ENCODE measurements at places on chromosomes 4 and X.
A peak's percentile ranks its signal among the peaks of the same experiment; 100 is the strongest.

DNA sequence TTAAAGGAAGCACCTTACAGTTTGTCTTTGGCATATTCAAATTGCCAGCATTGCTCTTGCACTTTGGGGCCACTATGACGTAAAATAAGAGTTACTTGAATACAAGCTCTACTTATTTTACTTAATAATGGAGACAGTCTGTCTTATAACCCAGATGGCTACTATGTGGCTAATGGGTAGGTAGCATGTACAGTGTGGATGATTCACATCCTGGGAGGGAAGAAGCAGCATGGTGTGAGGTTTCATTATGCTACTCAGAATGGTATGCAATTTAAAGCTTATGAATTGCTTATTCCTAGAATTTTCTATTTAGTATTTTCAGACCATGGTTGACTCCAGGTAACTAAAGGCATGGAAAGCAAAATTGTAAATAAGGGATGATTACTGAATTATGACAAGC lies 761.8 kb upstream of the ATOH1 start:
- DNase-seq: no peak

- no peak for DNase-seq
Measured at GRCh38 chrX:123464709-123465108, 268.1 kb downstream of the THOC2 start.

- no peak for DNase-seq
Measured at GRCh38 chr4:8639021-8639420, 46.5 kb downstream of the CPZ start.

- peak; percentile 43 for DNase-seq
Measured at GRCh38 chr4:142567199-142567598, 278.9 kb downstream of the INPP4B start.

DNA sequence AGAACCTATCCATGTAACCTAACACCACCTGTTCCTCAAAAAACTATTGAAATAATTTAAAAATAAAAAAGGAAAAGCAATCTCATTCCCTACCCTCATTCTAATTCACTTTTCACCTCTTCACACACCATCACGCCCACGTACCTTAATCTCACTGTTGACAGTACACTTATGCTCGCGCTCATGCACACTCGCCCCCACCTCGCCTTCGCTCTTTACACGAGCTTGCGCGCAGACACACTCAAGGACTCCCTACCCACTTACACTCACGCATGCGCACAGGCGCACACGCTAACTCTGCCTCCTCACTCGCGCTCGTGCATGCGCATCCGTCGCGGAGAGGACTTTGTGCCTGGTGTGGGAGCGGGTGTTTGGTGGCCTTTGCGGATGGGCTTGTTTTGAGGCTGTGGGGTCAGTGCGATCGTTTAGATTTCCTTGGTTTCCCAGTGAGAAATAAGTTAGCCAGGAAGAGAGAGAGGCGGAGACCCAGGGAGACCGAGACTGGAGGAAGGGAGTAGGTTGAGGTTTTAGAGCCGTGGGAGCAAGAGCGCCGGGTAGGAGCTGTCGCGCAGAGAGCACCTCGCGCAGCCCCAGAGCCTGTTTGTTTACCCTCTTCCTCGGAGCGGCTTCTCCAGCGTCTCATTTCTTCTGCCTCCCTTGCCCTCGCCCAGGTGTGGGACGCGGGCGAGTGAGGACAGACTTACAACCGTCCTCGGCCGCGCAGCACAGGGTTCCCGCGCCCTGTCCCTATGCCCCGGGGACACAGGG lies 8.1 kb upstream of the GSX2 start:
- peak; percentile 59 for DNase-seq

DNA sequence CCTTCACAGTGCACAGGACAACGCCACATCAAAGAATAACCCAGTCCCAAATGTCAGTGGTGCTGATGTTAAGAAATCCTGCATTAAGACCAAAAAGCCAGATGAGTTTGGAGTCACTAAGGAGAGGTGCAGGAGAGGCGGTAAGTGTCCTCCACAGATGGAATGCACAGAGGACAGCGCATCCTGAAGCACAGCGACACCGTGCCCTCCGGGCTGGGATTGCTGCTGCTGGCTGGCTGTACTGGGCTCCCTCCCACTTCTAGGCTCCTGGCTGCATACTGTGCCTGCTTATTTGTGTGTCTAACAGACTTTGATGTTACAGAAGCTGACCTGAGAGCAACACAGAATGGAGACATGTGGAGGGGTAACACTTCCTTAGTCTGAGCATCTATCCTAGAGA lies 325.6 kb upstream of the BOD1L1 start:
- no peak for DNase-seq

All from stimulated activated CD4-positive, alpha-beta T cell treated with anti-CD3 and anti-CD28 coated beads, Interleukin-2, amount 100 ng/mL, for 48 hours (primary cell).